ENCODE measurements at places on chromosomes 5 and 9. TPM values are rescaled to one million over a fixed set of nuclear protein-coding genes. Genes with fewer than 3 reads are reported as not detected.
A peak's percentile ranks its signal among the peaks of the same experiment; 100 is the strongest.

Gene LCN1
- total RNA-seq, result not detected

Gene LRRTM2
- total RNA-seq, result 0.07 TPM

Gene GPR21
- not detected for total RNA-seq

Gene RANBP3L
- total RNA-seq, result not detected

DNA sequence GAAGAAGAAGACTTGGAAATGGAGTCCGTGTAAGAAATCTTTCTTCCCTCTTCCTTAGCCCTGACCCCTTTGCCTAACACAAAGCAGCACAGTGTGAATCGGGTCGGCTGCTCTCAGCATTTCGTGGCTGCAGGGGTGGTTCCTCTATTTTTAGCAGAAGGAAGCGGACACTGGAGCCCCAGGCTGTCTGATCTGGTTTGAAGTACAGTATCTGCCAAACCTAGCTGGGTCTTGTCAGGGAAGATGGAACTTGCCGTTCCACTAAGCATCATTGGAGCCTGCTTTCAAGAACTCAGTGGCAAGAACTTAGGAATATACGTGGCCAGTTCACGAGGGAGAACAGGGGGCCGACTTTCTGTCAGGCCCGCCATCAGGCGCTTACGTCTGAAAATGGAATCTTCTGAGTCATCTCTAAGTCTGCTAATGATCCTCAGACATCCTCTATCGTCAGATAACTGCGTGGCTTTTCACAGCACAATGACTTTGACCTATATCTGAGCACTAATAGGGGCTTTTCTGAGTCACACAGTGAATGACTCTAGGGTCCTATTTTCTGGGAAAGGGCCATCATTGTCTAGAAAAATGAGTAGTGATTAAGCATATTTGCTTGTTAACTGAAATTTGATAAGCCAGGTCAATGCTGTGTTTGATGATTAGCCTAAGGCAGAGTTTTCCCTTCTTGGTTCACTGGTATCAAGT is 43.3 kb upstream of the NCS1 start:
- DNase-seq, result peak; percentile 78

DNA sequence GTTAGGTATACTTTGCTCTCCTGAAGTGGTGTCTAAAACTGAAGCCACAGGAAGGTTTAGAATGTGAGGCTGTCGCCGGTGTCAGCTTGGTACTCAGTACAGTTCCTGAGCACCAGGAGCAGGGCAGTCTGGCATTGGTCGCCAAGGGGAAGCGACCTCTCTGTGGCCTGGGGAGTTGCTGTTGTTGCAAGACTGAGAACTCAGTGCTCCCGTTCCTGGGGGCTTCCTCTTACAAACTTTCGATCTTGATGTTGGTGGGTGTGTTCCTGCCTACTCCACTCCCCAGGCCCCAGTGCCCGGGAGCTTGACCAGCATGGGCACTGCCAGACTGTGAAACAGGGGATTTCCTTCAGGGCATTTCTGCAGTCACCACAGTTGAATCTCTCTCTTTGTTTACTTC is 52.4 kb upstream of the PPARGC1B start:
- no peak for DNase-seq

- DNase-seq, result no peak
These were observed 383.3 kb downstream of the OSTF1 start for GRCh38 chr9:75471549-75472114.

DNA sequence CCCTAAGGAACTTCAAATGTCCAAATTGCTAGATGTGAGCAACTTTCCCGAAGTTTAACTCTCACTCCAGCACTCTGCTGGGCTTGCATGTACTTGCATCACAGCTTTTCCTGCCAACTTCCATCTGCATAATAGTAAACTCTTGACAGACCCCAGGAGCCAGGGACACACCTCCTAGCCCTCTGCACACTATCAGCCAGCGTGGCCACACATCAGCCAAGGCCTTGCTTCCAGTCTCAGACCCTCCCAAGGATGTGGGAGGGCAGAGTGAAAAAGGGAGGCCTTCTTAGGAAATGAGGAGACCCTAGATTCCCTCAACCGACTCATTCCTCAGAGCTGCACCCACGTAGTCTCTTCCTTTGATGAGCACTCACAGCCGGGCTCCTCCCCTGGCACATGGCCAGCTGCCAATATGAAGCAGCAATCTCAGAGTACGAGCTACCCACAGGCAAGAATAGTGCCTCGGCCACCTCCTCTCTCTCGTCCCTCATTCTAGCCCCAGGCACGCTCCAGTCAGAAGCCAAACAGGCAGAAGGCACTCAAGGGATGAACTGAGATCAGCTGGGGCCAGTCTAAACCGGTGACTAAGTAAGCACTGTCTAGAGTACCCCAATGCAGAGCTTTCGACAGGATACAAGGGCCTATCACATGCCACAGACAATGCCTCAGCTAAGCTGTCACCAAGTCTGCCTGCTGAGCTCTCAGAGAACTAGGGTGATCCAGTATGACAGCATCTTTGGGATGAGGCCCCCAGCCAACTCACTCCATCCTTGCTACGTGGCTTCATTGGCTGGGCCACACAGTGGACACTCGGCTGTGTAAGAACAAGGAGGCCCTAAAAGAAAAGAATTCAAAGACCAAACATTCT is 2.3 kb downstream of the P4HA2 start:
- DNase-seq, result peak; percentile 63

- peak; percentile 18 for DNase-seq
These were observed 1.1 kb downstream of the MAST4 start for GRCh38 chr5:66597183-66597757.

DNA sequence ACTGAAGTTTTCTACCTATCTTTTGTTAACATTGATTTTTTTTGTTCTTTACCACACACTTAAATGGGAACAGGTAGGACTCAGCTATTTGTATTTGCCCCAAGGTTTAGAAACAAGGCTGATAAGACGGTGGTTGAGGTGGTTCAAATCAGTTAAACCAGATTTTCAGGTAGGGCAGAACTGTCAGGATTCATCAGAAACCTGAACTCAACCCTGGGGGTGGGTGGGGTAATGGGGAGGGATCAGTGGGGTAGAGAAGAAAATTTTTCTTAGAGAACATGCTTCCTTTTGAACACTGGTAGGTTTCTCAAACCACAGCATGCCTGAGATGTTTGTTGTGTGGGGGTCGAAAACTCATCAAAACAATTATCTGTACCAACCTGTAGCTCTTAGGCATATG is 113.0 kb downstream of the BASP1 start:
- DNase-seq, result no peak

- DNase-seq, result no peak
These were observed 289.5 kb downstream of the SLIT3 start for GRCh38 chr5:169011451-169011850.

DNA sequence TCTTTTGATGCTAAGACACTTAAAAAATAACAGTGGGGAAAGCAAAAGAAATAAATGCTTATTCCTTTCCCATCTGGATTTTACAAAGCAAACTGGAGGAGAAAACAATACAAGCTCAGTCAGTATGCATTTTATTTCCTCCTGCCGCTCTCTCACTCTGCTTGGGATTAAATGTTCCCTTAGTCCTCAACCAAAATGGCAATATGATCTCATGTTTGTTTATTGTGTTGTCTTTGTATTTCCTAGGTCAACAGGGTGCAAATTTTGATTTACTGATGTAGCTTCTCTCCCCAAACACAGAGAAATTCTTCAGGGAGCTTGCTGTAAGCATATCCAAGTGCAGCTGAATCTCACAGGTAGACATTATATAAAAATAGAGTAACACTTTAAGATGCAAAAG is 92.1 kb upstream of the ERBIN start:
- no peak for DNase-seq

GRCh38 chr9:18855656-18856055 is 177.4 kb downstream of the SAXO1 start:
- DNase-seq, result no peak

GRCh38 chr5:72959257-72959656 is 3.4 kb downstream of the FCHO2 start:
- no peak for DNase-seq

DNA sequence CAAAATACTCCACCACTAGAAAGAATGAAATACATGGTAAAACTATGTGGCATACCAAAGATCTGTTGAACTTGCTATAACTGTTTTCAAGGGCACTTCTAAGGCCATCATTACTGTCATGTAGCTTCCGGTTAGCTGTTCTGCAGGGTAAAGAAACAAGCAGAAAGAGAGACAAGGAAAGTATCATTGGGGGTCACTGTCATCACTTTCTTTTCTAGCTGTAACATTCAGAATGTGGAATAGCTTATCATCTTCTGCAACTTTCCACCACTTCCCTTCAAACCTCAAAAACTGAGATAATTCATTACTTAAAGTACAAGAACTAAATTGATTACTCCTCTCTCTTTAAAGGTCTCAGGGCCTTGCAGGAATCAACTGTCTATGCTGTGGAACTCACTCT is 57.6 kb downstream of the RASEF start:
- DNase-seq, result no peak

DNA sequence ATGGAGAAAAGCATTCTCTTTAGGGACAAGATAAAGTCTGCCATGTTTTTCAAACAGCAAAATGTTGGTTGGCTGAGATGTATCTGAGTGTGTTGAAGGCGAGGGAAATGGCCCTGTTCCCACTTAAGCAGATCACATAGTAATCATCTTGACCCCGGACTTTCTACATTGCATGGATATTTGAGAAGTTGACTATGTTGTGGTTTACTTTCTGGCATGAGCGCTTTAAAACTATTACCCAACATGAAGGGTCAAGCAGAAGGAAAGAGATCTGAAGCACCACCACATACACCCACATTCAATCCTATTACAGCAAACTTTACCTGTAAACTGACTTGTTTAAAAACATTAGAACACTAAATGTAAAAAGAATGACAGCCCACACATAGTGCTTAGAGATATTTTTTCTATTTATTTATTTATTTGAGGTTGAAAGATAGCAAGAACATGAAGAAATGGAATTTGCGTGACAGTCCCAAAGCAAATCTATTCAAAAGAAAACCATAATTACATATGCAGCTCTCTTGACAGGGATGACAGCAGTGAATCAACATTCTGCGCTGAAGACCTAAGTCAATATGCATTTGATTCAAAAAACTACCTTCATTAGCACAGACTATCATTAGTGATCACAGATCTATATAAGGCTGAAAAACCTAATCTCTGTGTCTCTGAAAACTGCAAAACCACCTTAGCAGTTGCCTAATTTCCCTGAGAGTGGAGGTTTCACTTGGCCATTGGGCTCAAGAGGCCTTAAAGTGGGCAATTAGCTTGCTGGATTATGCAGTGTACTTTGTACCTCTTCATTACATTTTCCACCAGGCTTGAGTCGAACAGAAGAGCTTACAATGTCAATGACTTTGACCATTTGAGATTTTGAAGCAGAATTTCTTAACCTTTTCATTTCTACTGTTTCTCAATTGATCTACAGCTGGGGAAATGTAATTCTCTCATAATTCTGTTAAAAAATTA is 195.0 kb downstream of the PDE4D start:
- no peak for DNase-seq

DNA sequence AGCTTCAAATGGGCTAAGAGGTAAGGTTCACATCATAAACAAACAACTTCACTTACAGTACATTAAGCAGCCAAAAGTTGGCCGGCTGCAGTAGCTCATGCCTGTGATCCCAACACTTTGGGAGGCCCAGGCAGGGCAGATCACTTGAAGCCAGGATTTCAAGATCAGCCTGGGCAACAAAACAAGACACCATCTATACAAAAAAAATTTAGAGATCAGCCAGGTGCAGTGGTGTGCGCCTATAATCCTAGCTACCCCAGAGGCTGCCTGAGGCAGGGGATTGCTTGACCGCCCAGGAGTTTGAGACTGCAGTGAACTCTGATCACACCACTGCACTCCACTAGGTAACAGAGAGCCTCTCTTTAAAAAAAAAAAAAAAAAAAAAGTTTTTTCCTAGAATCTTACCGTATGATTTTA is 16.9 kb downstream of the UBTD2 start:
- DNase-seq, result no peak

GRCh38 chr5:147520450-147520849 is 10.6 kb upstream of the DPYSL3 start:
- DNase-seq, result no peak

DNA sequence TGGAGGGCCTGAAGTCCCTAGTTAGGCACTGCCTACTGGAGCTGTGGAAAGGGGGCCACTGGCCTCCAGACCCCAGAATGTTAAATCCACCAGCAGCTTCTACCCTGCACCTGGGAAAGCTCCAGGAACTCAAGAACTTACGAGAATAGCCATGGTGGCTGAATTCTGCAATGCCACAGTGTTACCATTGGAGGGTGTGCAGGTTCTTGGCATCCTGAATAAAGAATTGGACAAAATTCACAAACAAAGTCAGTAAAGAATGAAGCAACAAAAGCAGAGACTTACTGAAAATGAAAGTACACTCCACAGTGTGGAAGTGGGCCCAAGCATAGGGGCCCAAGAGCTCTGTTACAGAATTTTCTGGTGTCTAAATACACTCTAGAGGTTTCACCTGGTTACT is 107.0 kb downstream of the PRDM9 start:
- no peak for DNase-seq
